Hippocampal formation (tissue), 2 donors: ENCODE measurements at places on chromosomes 11 and 22.

GRCh38 chr22:45866126-45866645 is 110.8 kb downstream of the WNT7B start:
- DNase-seq: no peak

DNA sequence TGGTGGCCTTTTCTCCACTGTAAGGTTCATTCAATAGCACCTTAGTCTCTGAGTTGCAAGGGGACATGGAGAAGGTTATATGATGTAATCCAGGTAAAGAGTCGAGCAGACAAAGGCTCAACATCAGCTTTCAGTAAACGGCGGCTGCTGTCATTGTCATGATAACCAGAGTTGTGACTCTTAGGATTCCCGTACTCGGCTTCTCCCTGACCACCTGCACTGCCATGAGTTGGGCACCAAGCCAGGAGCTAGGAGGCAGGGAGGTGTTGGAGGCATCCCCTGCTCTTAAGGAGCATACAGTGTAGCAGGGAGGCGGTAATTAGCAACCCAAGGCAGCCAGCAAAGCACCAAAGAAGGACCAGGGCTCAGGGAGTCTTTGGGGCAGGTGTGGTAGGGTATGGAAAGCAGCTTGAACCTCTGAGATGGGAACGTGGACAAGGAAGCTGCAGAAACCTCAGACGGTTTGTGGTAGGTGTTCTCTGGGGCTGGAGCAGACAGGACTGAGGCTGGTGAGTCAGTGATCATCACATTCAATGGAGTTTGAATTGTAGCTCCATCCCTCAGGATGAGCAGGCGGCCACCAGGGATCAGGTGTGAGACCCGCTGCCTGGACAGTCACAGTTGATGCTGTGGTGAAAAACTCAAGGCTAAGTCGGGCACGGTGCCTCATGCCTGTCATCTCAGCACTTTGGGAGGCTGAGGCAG is 31.7 kb downstream of the LIF start:
- DNase-seq: no peak

- no peak for DNase-seq
Observed at GRCh38 chr11:33869481-33870422, 22.1 kb downstream of the LMO2 start.

GRCh38 chr11:58647141-58647699 is 24.8 kb downstream of the CNTF start:
- no peak for DNase-seq

- DNase-seq: no peak
Observed at GRCh38 chr11:95108671-95109551, 19.3 kb downstream of the ENDOD1 start.
